Activated CD4-positive, alpha-beta T cell treated with anti-CD3 and anti-CD28 coated beads for 24 hours (primary cell): ENCODE measurements at places on chromosomes 13 and 19.

GRCh38 chr19:38376576-38376975, 2.2 kb downstream of the PSMD8 start:
- DNase-seq: no peak

GRCh38 chr13:38657191-38657590, 29.7 kb upstream of the FREM2 start:
- no peak for DNase-seq

- DNase-seq: no peak
Measured at GRCh38 chr13:63979951-63980350, 2564.3 kb upstream of the PCDH20 start.

- DNase-seq: no peak
Measured at GRCh38 chr19:13150931-13151604, 857 bp downstream of the IER2 start.

DNA sequence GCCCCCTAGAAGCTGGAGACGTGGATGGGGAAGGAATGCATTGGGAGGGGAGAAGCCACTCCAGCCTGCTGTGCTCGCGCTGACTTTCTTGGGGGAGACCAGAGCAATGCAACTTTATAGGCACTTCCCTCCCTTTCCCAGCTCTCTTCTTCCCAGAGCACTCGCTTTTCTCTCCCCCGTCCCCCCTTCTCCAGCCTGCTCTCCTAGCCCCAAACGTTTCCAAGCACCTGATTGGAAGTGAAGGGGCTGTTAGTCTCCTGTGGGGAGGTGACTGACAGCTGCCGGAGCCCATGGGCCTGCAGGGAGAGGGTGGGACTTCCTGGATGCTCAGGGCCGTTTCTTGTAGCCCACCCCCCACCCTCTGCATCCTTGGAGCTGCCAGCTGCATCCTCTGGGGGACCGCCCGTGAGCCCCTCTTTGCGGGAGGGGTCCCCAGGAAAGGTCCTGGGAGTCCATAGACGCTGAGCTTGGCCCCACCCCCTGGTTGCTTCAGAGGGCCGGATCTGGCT, 2.5 kb downstream of the HDGFL2 start:
- DNase-seq: no peak

DNA sequence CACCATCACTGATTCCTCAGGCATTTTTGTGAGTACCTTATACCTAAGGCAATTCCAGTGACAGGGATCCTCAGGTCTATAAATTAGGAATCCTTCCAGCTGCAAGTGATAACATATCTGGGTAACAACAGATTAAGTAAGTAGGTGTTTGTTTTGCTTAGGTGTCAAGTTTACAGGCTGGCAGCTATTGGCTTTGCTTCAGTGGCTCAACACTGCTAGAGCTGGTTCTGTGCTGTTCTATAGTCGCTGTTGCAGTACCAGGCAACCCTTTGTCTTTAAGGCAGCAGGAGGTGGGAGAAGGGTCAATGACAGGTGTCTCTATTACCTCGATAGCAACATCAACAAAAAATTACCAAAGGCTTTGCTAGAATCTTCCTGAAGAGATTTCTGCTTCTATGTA, 27.0 kb downstream of the SLC10A2 start:
- DNase-seq: no peak

- no peak for DNase-seq
Measured at GRCh38 chr13:105579821-105580710, 955.4 kb downstream of the EFNB2 start.

DNA sequence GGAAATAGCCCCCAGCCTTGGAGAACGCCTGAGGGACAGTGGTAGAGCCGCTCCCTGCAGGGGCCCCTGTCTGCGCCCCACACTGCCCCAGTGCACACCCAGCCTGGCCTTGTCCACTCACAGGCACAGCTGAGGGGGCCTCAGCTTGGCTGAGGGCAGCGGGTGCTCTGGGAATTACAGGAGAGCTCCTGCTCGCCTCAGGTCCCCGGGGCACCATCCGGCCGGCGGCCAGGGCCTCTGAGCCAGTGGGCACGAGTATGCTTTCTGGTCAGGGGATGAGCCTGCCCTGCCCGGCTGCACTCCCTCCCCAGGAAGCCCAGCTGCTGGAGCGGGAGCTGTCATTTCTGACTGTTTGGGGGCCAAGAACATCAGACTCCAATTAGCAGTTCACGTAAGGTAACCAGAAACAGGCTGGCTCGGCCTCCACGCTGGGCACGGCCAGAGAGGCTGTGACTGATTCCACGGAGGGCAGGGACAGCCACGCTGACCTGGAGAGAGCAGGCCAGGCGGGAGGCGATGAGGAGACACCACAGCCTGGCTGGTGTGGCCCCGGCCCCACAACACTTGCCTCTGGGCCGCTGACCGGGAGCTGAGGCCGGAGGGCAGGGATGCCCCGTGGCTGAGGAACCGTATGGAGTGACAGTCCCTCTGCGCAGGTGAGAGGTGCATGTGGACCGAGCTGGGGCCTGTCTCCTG, 15.4 kb downstream of the CEBPG start:
- no peak for DNase-seq

DNA sequence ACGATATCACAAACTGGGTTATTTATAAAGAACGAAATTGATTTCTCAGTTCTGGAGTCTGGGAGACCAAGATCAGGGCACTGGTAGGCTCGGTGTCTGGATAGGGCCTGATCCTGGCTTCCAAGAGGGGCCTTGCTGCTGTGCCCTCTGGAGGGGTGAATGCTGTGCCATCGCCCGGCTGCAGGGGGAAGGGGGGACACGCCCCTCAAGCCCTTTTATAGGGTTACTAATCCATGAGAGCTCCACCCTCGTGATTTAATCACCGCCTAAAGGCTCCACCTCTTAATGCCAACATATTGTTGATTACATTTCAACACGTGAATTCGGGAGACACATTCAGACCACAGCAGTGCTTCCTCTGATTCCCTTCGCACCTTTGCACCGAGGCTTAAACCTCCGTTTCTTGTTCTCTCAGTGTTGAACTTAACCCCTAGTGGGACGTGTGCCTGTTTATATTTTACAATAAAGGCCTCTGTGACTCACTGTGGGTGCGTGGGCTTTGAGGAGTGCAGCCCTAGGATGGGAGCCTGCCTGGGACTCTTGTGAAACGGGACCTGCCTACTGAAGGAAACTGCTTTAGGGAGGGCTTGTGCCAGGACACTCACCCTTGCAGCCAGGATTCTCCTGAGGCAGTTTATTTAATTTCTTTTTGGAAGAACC, 52.4 kb upstream of the SPATA13 start:
- no peak for DNase-seq

DNA sequence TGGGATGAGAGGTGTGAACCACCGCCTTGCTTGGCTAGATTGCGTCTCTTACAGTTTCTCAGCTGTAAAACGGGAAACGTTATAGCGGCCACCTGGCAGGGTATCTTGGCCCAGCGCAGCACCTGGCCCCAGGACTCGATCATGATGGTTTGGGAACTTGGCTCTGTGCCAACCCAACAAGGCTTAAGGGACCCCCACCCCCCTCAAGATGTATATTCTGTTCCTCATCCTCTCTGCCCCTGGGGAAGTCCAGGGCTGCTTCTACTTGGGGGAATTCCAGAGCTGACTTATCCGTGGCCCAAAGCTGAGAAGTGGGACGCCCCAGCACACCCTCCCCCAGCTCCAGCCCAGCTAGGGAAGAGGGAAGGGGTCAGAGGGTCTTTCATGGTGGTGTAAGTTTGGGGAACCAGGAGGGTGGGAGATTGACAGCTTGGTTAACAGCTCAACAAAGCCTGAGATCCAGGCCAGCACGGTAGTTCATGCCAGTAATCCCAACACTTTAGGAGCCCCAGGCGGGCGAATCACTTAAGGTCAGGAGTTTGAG, 695 bp downstream of the ICAM1 start:
- no peak for DNase-seq

DNA sequence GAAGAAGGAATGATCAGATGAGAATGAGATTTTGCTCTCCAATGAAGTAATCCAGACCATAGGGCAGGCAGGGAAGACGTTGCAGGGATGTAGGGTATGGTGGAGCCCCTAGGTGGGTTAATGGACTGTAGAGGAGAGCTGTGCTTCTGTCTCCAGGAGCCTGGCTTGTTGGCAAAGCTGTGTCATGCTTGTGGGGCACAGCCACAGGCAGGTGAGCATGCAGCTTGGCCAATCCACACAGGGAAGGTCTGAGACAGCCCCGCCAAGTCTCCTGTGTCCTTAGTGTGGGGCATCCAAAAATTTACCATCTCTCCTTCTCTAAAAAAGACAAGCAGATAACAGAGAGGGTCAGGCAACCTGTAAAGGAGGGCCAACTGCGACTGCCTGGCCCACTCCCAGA, 71.4 kb upstream of the FLT1 start:
- no peak for DNase-seq

DNA sequence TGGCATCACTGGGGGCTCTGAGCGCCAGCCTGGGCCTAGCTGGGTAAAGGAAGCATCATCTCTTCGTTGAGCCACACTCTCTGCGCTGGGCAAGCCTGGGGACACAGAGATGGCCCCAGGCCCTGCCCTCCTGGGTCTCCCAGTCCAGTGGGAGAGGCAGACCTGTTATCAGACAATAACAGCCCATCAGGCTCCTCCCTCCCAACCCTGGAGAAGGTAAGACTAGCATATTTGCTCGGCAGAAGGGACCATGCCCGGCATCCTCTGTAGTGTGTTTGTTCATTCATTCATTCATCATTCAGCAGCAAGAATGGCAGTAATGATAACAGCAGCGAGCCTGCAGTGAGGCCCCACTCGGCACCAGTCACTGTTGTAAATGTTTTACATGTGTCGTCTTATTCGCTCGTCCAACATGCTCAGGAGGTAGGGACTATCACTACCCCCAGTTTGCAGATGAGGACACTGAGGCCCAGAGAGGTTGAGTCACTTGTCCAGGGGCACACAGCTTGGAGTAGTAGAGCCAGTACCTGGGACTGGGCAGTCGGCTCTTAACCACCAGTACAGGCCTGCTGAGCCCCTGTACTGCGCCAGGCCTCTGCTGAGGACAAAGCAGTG, 33.2 kb downstream of the PAK4 start:
- DNase-seq: no peak

DNA sequence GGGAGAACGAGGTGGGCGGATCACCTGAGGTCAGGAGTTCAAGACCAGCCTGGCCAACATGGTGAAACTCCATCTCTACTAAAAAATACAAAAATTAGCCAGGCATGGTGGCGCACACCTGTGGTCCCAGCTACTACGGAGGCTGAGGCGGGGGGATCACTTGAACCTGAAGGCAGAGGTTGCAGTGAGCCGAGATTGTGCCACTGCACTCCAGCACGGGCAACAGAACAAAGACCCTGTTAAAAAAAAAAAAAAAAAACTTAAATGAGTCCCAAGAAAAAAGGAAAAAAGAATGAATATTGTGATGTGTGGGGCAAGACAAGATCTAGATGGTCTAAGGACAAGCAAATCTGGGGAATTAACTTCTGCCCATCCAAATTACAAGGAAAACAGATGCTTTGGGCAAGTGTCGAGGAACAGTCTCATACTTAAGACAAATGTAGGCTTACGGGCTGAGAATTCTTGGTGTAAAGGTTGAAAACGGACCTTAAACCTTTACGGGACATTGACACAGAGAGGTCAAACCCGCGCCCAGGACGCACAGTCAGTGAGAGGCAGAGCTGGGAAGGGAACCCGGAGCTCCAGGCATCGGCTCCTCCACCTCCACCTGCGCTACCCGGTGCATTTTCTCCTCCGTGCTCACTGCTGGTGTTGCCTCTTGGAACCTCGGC, 656 bp upstream of the ZNF324 start:
- DNase-seq: no peak

DNA sequence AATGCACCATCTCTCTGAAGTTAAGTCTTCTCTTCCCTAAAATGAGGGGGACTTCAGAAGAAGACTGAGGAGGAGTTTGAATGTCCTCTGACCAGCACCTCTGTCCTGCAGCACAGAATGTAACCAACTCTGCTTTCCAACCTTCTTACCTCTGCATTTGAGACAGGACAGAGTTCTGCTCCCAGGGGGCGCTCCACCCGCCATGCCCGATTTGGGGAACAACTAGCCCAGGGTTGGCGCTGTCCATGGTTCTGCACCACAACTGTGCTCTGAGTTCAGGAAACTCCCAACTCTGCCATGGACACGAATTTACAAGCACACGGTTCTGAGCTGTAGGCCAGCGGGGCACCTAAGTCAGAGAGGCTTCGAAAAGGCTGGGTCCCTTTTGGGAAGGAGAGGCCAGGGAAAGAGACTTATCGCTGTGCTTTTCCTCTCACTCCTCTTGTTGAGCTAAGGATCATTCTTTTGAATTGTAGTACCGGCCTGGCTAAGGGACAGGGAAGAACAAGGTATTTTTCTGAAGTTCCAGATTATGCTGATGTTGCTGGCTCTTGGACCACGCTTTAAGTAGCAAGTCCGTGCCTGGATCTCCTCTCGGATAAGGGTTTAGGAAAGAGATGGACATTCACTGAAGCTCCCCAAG, 22.2 kb downstream of the SIGLEC5 start:
- DNase-seq: peak; percentile 64

DNA sequence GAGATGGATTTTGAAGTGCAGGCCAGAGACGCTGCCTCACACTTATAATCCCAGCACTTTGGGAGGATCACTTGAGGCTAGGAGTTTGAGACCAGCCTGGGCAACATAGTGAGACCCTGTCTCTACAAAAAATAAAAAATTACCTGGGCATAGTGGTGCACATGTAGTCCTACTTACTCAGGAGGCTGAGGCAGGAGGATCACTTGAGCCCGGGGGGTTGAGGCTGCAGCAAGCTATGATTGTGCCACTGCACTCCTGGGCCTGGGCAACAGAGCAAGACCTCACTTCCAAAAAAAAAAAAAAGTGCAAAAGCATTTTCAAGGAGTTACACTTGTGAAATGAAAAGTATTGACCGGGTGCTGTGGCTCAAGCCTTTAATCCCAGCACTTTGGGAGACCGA, 27.6 kb upstream of the FBXO17 start:
- no peak for DNase-seq

DNA sequence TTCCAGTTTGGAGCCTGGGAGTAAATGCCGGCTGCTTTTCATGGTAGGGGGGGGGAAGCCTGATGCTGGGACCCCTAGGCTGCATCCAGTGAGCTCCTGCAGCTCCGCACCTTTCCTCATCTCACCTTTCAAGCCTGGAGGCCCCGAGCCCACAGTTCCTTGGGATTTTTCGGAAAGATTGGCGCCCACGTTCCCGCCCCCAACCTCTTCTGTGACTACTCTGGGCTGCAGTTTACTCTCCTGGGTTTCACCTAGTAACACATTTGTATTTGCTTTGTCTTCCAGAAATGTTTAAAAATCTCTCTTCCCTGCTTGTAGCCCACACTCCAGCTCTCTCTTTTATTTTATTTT, 51.9 kb upstream of the SPATA13 start:
- no peak for DNase-seq

GRCh38 chr19:16446724-16447368, 24.9 kb downstream of the EPS15L1 start:
- DNase-seq: no peak
